ENCODE measurements at places on chromosomes 1 and 21. TPM values are rescaled to one million over a fixed set of nuclear protein-coding genes. Genes with fewer than 3 reads are reported as not detected.

DNA sequence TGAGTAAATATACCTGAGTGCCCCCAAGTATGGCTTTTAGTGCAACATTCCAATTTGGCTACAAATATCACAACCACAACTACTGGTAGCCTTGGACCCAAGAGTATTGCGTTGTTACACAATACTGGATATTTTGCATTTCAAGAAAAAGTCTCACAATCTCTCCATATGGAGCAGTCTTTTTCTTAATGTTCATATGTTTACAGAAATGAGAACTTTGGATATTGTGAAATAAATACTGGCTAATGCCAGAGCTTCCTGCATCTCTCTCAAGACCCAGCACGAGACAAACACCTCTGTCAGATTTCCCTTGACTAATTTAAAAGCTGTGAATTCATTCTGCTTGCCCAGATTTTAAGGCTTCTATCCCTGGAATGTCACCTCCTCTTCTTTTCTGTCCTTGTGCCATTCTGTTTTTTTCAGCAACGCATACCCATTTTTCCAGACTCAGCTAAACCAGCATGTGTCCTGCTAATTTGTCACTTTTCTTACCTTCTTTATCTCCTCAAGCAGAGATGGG, 136.2 kb upstream of the BACE2 start:
- no peak for DNase-seq

DNA sequence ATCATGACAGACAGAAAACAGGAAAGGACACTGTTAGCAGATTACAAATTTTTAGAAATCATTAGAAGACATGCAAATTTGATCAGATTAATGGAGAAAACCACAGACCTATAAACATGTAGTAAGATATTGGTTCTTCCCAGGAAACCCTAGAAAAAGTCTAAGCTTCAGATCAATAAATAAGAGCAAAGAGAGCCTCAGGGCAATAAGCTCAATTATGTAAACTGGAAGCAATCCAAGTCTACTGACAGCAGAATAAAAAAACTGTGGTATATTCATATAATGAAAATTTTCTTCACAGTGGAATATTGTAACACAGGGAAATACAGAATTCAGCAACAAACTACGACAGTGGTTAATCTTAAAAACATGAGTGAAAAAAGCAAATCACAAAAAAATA, 36.3 kb downstream of the NRDC start:
- no peak for DNase-seq

FNDC7 gene
- total RNA-seq, result not detected

SEC16B gene
- 25.5 TPM for total RNA-seq

DNA sequence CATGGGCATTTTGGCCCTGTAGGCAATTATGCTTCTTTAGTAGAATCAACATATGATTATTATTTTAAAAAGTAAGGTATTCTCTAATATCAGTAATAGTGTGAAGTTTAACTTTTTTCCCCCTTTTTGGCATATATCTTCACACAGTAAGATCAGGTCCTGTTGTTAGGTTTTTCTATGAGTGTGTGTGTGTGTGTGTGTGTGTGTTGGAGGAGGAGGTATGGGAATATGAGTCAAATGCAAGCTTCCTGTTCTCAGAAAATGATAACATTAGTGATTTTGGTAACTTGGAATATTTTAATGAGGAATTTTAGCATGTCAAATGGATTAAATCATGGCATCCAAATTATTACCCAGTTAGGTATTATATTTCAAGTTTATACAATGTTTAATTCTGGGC, 65.8 kb upstream of the BCL10 start:
- DNase-seq, result no peak

DNA sequence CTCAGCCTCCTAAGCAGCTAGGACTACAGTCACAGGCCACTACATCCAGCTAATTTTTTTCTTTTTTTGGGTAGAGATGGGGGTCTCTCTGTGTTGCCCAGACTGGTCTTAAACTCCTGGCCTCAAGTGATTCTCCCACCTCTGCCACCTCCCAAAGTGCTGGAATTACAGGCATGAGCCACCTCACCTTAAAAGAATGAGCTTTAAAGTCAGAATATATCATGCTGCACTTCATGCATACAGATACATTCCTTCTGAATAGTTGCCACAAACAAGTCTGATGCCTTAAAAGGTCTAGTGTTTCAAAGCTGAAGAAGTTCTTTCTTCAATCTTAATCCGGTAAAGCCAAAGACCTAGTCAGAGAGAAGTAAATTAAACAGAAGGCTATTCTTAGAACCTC, 23.8 kb upstream of the CPLANE2 start:
- DNase-seq, result no peak

DCST1 gene
- not detected for total RNA-seq

ADARB1 gene
- 5.0 TPM for total RNA-seq

GRCh38 chr1:34866762-34867109, 7.2 kb upstream of the SMIM12 start:
- no peak for DNase-seq

GRCh38 chr1:33710967-33711366, 152.9 kb upstream of the HMGB4 start:
- DNase-seq, result no peak

DNA sequence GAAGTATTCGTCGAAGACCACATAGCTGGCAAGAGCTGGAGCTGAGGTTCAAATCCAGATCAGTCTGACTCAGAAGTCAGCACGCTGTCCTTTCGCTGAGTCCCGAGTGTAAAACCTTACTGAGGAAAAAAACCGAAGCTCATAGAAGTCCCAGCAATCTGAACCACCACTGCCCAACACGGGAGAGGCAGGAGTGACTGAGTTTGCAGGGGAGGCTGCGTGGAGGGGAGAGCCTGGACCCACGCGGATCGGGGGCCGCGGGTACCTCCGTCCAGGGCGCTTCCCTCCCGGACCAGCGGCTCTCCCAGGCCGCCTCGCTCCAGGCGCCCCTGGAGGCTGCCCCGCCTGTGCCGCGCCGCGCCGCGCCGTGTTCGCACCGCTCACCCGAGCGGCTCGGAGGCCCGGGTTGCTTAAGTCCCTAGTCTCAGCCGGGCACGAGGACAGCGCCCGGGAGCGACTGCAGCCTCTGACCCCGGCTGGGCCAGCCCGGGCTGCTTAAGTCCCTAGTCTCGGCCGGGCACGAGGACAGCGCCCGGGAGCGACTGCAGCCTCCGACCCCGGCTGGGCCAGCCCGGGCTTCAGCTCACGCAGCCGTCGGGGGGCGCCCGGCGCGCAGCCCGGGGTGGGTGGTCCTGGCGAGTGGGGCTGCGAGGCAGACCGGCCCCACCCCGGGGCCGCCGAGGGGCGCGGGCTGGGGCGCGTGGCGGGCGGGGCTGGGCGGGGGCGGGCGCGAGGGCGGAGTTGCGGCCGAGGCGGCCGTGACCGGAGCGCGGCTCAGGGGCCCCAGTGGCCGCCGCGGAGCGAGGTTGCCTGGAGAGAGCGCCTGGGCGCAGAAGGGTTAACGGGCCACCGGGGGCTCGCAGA, at the start of gene ADAMTSL4:
ADAMTSL4 (plus strand) TSS at position 777 of the 864 bp plus-strand sequence. CDS start 2,881 bp downstream, outside the sequence.
- peak; percentile 80 for DNase-seq

- DNase-seq, result no peak
Observed at GRCh38 chr1:164033782-164034181, 525.2 kb upstream of the PBX1 start.

DNA sequence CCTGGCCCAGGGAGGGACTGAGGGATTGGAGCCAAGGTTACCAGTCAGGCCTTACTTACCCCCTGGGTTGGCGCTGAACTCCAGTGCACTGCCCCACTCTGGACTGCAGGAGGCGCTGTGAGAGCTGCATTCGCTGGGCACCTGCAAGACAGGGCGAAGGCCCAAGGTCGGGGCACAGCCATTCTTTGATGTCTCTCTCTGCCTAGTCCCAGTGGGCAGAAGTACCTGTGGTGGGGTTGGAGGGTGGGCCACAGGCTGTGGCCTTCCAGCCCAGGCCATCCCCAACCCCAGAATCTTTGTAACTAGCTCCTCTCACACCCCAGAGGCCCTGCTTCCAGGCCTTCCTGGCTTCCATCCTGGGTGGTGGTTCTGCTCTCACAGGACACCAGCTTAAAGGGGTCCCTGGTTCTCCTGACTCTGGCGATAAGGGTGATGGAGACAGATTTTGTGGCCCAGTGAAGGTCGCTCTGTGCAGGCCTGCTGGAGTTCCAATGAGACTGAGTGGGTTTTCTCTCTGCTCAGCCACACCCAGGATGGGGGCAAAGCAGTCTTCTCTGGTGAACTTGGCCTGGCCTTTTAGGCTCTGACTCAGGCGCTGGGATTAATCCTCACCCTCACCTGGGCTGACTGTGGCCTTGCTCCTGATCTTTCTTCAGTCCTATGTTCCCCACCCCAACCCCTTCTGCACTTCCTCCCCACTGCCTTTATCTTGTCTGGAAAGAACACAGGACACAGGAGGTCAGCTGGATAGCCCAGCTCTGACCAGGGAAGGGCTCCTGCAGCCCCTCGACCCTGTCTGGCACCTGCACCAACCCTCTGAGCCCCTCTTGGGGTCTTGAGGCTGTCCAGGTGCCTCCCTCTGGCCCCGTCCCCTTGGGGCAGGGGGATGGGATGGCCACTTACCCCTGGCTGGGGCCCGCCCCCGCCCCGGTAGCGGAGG, 954 bp downstream of the MYOG start:
- no peak for DNase-seq

DNA sequence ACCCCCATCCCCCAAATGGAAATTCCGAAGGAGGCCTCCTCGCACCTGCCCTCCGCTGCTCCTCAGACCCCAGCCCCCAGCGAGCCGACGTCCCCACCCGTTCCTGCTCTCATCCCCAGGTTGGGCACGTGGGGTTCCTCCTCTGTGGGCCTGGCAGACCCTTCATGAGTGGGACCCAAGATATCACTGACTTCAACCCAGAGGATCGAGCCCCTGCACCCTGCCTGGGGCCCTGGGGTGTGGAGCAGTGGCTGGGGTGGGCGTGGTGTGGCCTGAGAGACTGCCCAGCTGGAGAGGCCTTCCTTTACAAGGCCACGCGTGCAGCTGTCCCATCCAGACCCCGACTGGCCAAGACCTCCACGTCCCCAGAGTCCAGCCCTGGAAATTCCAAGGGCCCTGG, 17.6 kb upstream of the ARHGEF16 start:
- no peak for DNase-seq

GRCh38 chr1:78165816-78166215, 120.0 kb downstream of the GIPC2 start:
- no peak for DNase-seq

- DNase-seq, result no peak
Observed at GRCh38 chr1:207081088-207081487, 7.6 kb upstream of the C4BPB start.

HES4 gene
- total RNA-seq, result 73.0 TPM

- no peak for DNase-seq
Observed at GRCh38 chr1:153849487-153850185, 73.1 kb downstream of the GATAD2B start.

GRCh38 chr1:185453496-185454192, 136.6 kb upstream of the IVNS1ABP start:
- DNase-seq, result peak; percentile 14

RBP7 gene
- not detected for total RNA-seq

ASCL5 gene
- 0.07 TPM for total RNA-seq

DNA sequence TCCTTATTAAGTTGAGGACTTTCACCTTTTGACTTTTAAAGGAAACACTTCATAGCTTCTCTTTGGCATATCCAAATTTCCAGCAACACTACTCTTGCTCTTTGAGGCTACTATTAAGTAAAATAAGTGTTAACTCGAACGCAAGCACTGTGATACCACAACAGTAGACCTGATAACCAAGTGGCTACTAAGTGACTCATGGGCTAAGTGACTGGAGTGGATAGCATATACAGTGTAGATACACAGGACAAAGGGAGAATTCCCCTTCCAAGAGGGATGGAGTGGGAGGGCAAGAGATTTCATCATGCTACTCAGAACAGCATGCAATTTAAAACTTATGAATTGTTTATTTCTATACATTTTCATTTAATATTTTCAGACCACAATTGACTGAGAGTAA, 9.8 kb upstream of the KCNA3 start:
- DNase-seq, result no peak

SH2D1B gene
- not detected for total RNA-seq

DNA sequence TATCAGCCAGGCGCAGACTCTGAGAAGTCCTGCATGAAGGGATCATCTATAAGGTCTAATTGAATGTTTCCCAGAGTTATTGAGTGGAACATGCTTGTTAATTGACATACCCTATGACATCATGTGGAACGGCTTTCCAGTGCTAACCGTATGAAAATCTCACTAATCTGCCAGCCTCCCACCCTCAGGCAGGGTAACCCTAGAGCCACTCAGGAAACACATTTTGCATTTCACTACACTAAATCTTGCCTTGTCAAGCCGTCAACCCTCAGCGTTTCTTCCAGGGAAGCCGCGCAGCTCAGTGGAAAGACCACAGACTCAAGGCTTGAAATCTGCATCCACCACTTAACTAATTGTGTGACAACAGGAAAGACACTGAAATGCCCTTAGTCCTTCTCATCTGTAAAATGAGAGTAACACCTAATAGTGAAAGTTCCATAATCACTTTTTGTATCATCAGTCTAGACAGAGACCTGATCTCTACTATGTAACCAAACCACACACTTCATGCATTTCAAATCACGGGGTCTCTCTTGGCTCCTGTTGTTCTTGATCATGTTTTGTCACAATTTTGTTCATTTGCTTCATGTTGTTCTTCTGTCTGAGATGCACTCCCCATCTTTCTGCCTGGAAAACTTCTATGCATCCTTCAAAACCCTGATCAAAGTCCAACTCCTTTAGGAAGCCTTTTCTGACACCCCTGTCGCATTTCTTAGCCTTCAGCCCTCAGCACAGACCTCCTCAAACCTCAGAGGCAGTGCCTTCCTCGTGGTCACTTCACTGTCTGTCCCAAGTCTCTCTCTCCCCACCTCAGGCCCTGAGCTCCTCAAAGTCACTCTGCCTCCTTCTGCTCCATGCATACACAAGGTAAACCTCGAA, 246.5 kb downstream of the TOMM20 start:
- no peak for DNase-seq

- no peak for DNase-seq
Observed at GRCh38 chr1:177824508-177824982, 145.3 kb downstream of the SEC16B start.

HMCN1 gene
- total RNA-seq, result 0.38 TPM

GRCh38 chr1:230011333-230012092, 55.5 kb upstream of the GALNT2 start:
- no peak for DNase-seq

DNA sequence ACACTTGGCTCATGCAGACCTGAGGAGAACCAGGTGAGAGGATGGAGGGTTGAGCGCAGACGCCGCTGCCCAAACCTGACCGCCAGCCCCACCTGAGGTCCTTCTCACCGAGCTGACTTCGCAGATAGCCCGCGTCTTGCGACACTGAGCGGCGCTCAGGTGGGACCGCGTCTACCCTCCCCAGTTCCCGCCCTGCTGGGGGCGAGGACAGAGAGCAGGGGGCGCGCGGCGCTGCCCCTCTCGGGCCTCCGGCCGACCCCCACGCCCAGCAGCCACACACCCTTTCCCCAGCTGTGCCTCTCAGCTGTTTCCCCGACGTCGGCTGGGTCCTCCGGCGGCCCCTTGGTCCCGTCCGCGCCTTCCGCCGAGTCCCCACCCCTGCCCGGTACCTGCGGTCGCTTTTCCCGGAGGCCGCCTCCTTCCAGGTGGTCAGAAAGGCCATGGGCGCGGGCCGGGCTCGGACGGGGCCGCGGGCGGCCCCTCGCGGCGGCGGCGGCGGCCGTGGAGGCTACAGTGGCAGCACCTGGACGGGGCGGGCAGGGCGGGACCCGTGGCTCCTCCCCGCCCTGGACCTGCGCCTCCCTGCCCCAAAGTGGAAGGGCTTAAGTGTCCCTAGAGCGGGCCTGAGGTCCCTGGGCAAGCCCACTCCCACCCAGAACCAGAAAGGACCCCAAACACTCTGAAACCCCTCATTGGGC, 14.4 kb upstream of the TTC39A start:
- DNase-seq, result no peak

GRCh38 chr1:71044833-71045232, 2.8 kb downstream of the PTGER3 start:
- no peak for DNase-seq

RXRG gene
- not detected for total RNA-seq

Measured in Caki2 (cell line).